ENCODE measurements at places on chromosomes 12 and 14.

GRCh38 chr12:83141460-83141994, 454.8 kb downstream of the TMTC2 start:
- no peak for DNase-seq

DNA sequence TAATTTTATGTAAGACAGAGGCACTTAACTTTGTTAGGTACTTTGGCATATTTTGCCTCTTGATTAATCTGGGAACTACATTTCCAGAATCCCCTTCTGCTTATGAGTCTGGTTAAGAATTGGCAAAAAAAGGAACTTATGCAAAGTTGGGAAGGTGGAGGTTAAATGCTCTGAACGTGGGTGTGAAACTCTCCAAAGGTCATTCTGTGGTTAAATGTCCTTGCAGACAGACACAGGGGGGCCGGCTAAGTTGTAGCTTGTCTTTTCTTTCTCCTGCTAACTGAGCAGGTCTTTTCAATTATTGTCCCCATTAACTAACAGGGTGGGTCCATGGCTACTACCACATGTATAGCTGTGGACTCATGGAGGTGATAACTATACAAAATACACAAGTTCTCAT, 248.6 kb upstream of the NOVA1 start:
- DNase-seq: no peak

GRCh38 chr12:96141216-96141912, 52.8 kb upstream of the ELK3 start:
- no peak for DNase-seq

DNA sequence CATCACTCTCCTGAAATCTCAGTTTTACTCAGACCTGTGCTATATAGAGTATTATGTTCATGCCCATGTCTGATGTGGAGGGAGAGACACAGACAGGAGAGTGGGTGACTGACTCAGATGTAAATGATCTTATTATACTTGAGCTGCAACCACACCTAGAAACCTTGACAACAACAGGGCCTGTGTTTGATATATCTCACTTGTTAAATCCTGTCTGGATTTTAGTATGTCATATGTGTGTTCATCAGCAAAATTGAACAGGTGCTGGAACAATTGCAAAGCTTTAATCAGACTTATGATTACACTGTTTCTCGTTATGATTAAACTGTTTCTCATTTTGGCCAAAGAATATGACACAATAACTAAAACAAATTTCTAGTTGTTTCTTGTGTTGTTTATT, 37.7 kb downstream of the DIP2B start:
- no peak for DNase-seq

GRCh38 chr12:52506858-52507715, 13.1 kb downstream of the KRT5 start:
- no peak for DNase-seq

Data from stimulated activated naive CD8-positive, alpha-beta T cell treated with anti-CD3 and anti-CD28 coated beads, Interleukin-15, Interleukin-2, amounts not matched to agents 100 U/mL and 50 U/mL, for 24 hours (primary cell).